ENCODE measurements at places on chromosomes 5 and 9. TPM values are rescaled to one million over a fixed set of nuclear protein-coding genes. Genes with fewer than 3 reads are reported as not detected.

- DNase-seq = no peak
These were observed 17.6 kb downstream of the DMRT3 start for GRCh38 chr9:994005-994404.

- DNase-seq = no peak
These were observed 30.9 kb upstream of the SLC9A3 start for GRCh38 chr5:555058-555623.

Gene C9orf85
- total RNA-seq = 15.2 TPM

DNA sequence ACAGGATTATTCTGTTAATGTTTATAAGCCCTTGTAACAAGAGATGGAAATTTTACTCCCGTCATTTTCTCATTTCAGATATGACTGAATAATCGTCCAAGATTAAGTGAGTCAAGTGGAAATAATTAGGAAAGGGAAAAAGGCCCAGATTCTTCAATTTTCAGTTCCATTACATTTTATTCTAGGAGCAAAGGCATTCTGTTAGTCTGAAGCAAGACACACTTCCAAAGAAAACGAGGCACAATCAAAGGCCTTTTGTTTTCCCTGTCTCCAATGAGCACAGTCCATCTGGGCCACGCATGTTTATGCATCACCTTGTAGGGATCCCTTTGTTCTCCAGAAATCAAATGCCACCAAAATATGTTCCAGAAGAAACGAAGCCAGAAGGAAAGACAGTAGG, 382.9 kb upstream of the RFX3 start:
- peak; percentile 65 for DNase-seq

- DNase-seq = no peak
These were observed 275.8 kb upstream of the RIOK2 start for GRCh38 chr5:97458851-97459250.

Gene PCDHAC2
- total RNA-seq = 6.9 TPM

- DNase-seq = peak; percentile 57
These were observed 213.0 kb downstream of the CRB2 start for GRCh38 chr9:123568691-123569688.
